ENCODE measurements at places on chromosomes 5 and 9.
A peak's percentile ranks its signal among the peaks of the same experiment; 100 is the strongest.

DNA sequence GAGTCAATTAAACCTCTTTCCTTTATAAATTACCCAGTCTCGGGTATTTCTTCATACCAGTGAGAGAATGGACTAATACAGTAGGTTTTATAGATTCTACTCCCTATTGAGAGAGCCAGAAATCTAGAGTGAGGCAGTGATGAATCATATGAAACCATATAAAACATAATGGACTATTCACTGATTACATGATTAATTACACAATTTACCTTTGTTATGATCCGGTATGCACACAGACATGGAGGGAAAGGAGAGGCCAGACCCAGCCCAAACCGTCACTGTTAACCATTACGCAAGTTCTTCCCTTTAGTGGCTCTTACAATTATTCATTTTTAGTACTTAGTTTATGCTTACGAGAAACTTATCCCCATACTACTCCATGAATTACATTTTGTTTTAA is 205.0 kb downstream of the DNAH5 start:
- no peak for DNase-seq

- DNase-seq = no peak
These were observed 85.2 kb downstream of the RASGRF2 start for GRCh38 chr5:81045389-81045807.

GRCh38 chr5:100560860-100561259 is 25.7 kb downstream of the FAM174A start:
- no peak for DNase-seq

- peak; percentile 51 for DNase-seq
These were observed 312.5 kb downstream of the ACTL7B start for GRCh38 chr9:108543251-108543778.

- peak; percentile 35 for DNase-seq
These were observed 11.6 kb upstream of the NKD2 start for GRCh38 chr5:997001-997474.

DNA sequence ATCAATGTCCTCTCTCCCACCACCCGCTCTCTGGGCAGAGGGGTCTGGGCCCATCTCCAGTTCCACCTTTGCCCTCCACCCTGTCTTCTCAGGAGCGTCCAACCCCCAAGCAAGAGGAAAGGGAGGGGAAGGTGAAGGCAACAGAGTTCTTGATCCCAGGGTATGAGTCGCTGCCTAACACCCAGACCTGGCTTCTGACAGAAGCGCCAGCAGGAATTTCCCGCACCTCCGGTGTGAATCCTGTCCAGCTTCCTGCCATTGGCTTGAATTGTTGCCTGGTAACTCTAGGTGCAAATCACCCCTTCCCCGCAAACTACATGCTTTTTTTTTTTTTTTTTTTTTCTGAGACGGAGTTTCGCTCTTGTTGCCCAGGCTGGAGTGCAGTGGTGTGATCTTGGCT is 84.2 kb upstream of the IER5L start:
- no peak for DNase-seq

- no peak for DNase-seq
These were observed 1.4 kb upstream of the NHP2 start for GRCh38 chr5:178155065-178155464.

- DNase-seq = no peak
These were observed 9.6 kb upstream of the IL17B start for GRCh38 chr5:149388498-149389190.

GRCh38 chr9:130315446-130316226 is 50.1 kb downstream of the HMCN2 start:
- DNase-seq = no peak

DNA sequence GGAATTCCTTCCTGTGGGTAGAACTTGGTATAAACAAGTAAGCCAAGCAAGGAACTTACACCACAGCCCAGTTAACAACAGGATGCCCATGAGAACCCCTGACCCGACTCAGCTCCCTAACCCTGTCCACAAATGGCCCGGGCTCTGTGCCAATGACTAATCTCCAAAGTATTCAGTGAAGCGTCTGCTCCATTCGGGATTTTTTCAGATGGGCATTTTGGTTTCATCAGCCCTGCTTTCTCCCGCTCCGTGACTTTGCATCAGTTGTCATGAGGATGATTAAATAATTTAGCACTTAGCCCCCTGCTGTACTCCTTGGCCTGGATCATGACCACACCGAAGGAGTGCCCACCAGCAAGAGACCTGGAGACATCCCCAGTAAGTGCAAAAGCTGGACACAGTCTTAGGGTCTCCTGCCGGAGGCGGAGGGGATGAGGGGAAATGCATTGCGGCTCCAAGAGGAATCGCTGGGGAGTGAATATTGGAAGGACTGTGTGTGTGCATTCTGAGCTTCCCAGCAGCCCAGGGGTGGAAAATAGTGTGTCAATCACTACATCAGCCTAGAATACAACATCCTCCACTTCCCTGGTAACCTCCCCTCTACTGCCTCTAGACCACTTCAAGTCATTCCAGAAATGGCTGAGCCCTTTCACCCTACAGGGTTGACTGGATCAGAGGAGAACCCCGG is 41.4 kb upstream of the DNAH5 start:
- DNase-seq = peak; percentile 93

DNA sequence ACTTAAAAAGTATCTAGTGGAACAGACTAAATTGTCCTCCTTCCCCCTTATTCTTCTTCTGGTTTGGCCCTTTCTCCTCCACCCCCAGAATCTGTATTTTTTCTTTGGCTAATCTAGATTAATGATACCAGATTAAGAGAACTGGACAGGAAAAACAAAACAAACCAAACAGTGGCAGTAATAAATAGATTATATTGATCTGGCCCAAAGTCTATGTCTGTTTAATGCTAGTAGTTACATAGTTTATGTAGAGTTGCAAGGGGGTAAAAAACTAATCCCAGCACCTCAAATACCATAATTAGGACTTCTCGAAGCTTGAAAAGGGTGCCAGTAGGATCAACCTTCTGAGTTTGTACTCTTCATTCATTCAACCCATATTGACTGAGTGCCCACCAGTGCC is 104.5 kb downstream of the ARL15 start:
- DNase-seq = no peak

DNA sequence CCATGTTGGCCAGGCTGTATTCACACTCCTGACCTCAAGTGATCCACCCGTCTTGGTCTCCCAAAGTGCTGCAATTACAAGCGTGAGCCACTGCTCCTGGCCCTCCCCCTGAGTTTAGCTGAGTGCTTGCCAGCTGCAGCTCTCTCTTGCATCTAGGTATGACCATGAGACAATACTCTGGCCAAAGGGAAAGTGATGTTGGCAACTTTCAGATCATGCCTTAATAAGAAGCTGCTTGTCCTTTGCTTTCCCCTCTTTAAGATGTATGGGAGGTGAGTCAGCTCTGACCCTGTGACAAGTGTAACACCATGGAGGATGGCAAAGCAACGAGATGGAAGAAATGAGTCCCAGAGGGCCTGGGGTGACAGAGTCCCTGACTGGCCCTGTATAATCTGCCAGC is 18.7 kb upstream of the DCAF12 start:
- peak; percentile 21 for DNase-seq

- no peak for DNase-seq
These were observed 762 bp upstream of the TCOF1 start for GRCh38 chr5:150356575-150357294.

- no peak for DNase-seq
These were observed 33.5 kb downstream of the ANXA2R start for GRCh38 chr5:43006424-43007202.

- peak; percentile 99 for DNase-seq
These were observed 122.4 kb downstream of the TRIO start for GRCh38 chr5:14265570-14265969.

DNA sequence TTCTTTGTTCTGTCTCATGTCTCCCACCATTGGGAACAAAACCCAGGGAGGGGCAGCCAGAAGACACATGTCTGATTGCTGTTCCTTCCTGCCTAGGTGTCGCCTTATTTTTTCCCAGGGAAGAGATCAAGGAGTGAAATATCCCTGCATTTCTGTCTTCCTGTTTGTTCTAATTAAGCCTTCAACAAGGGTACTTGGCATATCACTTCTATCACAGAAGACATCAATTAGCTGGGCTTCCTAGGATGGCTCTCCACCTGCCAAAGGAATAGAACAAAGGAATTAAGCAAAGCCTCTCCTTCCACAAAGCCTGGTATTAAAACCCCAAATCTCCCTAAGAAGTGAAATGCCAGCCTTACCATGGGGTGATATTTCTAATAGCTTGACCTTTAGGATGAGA is 299.5 kb upstream of the CD180 start:
- DNase-seq = no peak

GRCh38 chr5:158725297-158725851 is 374.3 kb downstream of the EBF1 start:
- DNase-seq = peak; percentile 27

GRCh38 chr5:15013654-15014463 is 142.3 kb upstream of the ANKH start:
- DNase-seq = peak; percentile 81

GRCh38 chr5:72448368-72448767 is 58.8 kb downstream of the ZNF366 start:
- DNase-seq = peak; percentile 46

DNA sequence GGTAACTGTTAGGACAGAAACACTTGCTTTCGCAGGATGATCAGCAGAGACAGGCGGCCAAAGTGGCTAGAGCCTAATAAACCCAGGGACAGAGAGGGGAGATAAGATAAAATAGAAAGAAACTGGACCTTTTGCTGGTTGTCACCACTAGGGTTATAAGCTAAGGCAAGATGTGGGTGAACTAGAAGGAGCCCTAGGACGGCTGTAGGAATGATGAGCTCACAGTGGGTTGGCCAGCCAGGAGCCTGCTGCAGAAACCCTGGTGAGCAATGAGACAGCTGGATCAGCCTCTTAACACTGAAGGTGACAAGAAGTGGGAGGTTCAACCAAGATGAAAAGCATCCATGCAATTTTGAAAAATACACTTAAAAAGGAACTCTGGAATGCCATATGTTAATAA is 13.5 kb downstream of the CTNND2 start:
- no peak for DNase-seq

DNA sequence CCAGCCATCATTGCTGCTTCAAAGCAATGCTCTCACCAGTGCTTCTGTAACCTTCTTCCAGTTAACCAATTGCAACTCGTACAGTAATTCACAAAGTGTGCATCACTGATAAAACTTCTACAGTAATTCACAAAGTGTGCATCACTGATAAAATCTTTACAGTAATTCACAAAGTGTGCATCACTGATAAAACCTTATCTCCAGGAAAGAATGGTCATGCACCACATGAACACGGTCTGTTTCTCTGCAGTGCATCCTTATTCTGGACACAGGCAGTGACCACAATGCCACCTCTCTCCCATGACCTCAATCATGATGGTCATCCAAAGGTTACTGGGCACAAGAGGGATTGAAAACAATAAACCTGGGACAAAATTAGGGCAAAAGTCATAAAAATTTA is 153.6 kb downstream of the TSSK1B start:
- no peak for DNase-seq

- no peak for DNase-seq
These were observed 4.1 kb downstream of the TRIO start for GRCh38 chr5:14147210-14147609.

DNA sequence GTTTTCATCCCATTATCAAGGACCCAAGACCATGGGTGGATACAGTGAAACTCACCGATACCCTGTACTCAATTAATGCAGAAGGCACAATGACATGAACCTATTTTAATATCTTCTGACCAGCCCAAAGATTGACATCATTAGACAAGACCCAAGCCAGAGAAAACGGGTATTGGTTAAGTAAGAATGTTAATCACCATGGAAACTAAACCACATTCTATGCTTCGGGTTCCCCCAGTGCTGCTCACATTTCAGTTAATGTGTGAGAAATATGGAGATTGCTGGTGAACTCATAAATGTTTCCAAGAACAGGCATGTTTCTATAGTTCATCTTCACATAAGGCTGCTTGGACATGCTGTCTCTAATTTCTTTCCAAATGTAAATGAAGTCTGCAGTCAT is 77.0 kb downstream of the IRX2 start:
- no peak for DNase-seq

GRCh38 chr5:64453405-64453804 is 52.4 kb upstream of the RGS7BP start:
- DNase-seq = no peak

- DNase-seq = peak; percentile 36
These were observed 7.6 kb downstream of the RNF38 start for GRCh38 chr9:36392489-36392888.

- no peak for DNase-seq
These were observed 42.7 kb downstream of the HSDL2 start for GRCh38 chr9:112422417-112423148.

DNA sequence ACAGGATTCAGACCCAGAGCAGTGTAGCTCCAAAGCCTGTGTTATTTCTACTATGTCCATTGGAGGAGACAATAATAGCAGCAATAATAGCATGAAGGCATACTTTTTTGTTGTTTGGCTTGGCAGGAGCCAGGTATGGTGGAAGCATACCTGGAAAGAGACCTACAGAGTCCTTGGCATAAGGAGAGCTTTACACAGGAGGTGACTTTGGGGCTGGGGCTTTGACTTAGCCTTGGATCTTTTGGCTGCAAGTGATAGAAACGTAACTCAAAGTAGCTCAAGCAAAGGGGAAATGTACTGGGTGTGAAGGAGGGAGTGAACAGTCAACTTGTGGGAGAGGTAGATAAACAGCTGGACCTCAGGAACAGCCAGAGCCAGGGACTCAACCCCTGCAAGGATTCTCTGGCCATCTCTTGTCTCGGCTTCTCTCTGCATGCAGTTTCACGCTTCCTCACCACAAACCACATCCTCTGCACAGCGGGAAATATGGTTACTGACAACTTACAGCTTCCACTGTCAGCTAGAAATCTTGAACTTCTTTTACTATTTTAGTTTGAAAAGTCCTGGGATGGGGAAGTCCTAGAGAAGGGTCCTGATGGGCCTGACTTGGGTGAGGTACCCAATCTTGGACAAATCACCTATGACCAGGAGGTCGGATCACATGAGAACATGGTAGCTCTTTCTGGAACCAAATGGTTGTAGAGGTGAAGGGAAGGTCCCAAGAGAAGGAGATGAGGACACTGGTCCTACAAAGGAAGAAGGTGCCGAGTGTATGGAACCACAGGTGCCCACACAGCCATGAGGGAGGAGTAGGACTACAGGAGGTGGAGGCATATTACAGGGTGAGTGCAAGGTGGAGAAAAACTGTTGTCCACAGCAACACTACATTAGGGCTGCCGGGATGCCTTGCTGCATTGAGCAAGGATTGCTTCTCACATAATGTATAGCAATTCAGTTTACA is 47.0 kb upstream of the TGFBR1 start:
- peak; percentile 93 for DNase-seq

DNA sequence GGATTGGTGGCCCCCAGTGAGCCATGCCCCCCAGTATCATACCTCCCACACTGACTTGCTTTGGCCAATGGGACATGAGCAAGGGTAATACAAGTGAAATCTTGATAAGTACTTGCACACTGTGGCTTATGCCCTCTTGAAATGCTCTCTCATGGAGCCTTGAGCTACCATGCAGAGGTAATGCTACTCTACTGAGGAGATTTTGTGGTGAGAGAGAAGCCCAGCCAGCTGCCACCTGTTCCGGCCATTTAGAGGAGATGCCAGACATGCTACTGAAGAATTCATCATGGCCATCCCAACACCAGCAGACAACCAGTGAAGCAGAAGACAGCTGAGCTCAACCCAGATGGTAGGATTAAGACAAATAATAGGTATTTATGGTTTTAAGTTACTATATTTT is 299.5 kb downstream of the MEF2C start:
- no peak for DNase-seq

Data from fibroblast of skin of back (primary cell).